ENCODE measurements at places on chromosomes 5 and 9.

- DNase-seq: no peak
Observed at GRCh38 chr5:58369513-58370190, 90.2 kb downstream of the PLK2 start.

GRCh38 chr9:83330207-83331196, 207.7 kb downstream of the FRMD3 start:
- no peak for DNase-seq

GRCh38 chr9:114811966-114812636, 6.3 kb upstream of the TNFSF15 start:
- DNase-seq: no peak

- no peak for DNase-seq
Observed at GRCh38 chr9:122816163-122816867, 12.1 kb downstream of the PDCL start.

DNA sequence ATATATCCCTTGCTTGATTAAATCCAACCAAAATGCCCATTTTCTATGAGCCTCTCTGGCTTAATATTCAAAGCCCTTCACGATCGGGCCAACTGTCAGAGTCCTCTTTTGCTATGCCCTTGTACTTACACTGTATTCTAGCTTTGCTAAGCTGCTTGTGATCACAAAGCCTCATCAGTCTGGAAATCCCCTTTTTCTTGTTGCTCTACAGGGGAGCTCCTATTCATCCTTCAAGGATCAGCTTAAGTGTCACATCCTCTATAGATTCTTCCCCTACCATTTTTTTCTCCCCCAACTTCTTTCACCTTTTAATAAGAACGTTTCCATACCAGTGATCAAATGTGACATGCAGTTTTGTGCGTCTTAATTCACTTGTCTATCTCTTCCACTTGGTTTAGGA, 450.4 kb upstream of the CHD1 start:
- peak; percentile 38 for DNase-seq

- DNase-seq: no peak
Observed at GRCh38 chr5:75058986-75059535, 6.7 kb upstream of the GCNT4 start.

GRCh38 chr5:159094745-159095144, 5.0 kb downstream of the EBF1 start:
- peak; percentile 57 for DNase-seq

DNA sequence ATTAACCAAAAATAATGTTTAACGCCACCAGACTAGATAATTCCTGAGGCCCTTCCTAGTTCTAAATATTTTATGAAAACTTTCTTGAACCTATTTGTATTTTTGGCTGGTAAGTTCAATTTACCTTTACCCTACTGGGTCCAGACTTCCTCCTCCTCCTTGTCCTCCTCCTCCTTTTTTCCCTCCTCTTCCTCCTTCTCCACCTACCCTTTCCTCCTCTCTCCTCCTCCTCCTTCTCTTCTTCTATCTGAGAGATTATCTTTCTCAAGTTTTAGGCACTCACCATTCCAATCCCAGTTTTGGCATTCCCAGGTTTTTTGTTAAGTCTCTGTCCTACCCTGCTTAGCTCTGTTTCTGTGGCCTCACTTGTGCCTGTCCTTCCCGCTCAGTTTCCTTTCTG, 24.7 kb upstream of the RAPGEF1 start:
- no peak for DNase-seq

DNA sequence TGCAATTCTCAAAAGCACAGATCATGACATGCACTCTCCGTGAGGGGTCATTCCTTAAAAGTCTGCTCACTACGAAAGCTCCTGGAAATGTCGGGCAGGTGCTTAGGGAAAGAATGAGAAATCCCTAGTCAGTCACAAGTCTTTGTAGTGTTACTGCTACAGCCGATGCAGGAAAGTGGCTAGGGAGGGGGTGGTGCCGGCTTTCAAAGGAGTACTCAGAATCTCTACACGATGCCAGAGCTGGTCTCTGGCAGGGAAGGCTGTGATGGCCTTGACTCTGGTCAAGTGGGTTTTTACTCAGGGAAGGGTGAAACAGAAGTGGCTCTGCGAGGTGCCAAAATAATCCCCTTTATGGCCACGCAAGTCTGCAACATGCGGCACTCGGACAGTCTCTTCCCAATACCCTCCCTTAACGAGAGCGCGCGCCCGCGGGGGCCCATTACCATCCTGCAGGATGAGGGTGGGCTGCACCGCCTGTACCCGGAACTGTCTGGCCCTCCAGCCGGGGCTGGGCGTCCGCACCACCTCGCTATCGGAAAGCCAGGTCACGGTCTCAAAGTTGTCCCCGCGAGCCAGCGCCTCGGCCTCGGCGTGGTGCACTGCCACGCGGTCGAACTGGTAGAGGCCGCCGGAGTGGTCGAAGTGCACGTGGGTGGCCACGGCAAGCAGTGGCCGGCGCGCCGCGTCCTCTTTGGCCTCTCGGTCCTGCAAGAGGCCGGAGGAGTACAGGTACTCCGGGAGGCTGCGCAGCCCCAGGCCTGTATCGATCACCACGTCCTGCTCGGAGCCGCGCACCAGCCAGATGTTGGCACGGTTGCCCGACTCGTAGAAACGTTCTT, 956 bp downstream of the MBLAC2 start:
- DNase-seq: peak; percentile 93

GRCh38 chr5:88660947-88661805, 221.8 kb downstream of the MEF2C start:
- peak; percentile 99 for DNase-seq

DNA sequence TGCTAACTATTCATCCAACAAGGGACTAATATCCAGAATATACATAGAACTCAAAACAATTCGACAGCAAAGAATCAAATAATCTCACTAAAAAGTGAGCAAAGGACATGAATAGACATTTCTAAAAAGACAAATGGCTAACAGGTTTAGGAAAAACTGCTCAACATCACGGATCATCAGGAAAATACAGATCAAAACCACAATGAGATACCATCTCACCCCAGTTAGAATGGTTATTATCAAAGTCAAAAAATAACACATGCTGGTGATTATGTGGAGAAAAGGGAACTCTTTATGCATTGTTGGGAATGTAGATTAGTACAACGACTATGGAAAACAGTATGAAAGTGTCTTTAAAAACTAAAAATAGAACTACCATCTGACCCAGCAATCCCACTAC, 150.1 kb downstream of the DEPDC1B start:
- DNase-seq: no peak

DNA sequence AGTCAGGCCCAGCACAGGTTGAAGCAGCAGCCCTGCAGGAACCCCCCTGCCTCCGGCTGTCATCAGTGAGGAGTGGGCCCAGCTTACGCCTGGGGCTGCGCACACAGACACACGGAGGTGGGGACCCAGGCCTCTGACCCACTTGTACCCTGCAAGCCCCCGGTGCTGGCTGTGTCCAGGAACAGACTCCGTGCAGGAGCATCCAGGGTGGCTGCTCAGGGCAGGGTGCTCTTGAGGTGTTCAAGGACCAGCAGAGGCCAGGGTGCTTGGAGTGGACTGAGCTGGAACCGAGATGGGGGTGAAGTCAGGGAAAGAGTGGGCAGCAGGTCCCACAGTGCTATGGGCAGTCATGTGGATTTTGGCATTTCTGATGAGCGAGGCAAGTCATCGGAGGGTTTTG, 199.5 kb downstream of the CACNA1B start:
- no peak for DNase-seq

GRCh38 chr9:95819636-95820035, 55.9 kb upstream of the ERCC6L2 start:
- no peak for DNase-seq
